ENCODE measurements at places on chromosomes 5 and 9. TPM values are rescaled to one million over a fixed set of nuclear protein-coding genes. Genes with fewer than 3 reads are reported as not detected.

- peak overlapping the region; percentile 62 for H3K27ac ChIP-seq
- H3K4me3 ChIP-seq, result no peak overlapping the region
- peaks cover 38% of the 10 kb centered on the region for H3K36me3 ChIP-seq
- DNase-seq, result peak; percentile 19
These were observed 23.2 kb downstream of the RETREG1 start for GRCh38 chr5:16593628-16594027.

DNA sequence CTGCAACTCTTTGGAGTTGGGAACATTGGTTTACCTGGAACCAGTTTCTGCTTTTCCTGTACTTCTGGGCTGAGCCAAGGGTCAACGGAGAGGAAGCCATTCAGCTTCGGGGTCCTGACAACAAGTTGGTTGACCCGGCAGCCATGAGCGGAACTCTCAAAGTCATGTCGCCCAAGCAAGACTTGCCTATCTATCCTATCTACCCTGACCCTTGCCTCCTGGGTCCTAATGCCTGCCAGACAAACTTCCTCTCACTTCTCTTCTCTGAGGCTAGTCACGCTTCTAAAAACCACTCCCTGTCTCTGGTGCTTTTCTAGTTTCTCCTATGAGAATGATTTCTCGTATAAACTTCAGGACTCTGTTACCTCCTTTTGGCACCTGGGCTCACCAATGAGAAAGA, 44.7 kb upstream of the CRHBP start:
- H3K27ac ChIP-seq, result no peak overlapping the region
- H3K36me3 ChIP-seq, result no peaks in the 10 kb centered on the region
- H3K4me1 ChIP-seq, result no peaks in the 10 kb centered on the region
- no peak overlapping the region for H3K4me3 ChIP-seq
- H3K27me3 ChIP-seq, result no peaks in the 10 kb centered on the region

- H3K4me3 ChIP-seq, result no peak overlapping the region
- DNase-seq, result no peak
- no peaks in the 10 kb centered on the region for H3K36me3 ChIP-seq
- H3K4me1 ChIP-seq, result no peaks in the 10 kb centered on the region
- no peak overlapping the region for H3K27ac ChIP-seq
These were observed 48.7 kb upstream of the ORM1 start for GRCh38 chr9:114274217-114274616.

GRCh38 chr5:11504065-11504885, 400.0 kb downstream of the CTNND2 start:
- no peaks in the 10 kb centered on the region for H3K4me1 ChIP-seq
- no peak overlapping the region for H3K27ac ChIP-seq
- H3K4me3 ChIP-seq, result no peak overlapping the region
- no peaks in the 10 kb centered on the region for H3K27me3 ChIP-seq
- no peak for DNase-seq

GRCh38 chr5:6504677-6505415, 56.2 kb downstream of the UBE2QL1 start:
- no peak overlapping the region for H3K4me3 ChIP-seq
- no peak overlapping the region for H3K27ac ChIP-seq
- no peaks in the 10 kb centered on the region for H3K36me3 ChIP-seq
- no peak for DNase-seq

DNA sequence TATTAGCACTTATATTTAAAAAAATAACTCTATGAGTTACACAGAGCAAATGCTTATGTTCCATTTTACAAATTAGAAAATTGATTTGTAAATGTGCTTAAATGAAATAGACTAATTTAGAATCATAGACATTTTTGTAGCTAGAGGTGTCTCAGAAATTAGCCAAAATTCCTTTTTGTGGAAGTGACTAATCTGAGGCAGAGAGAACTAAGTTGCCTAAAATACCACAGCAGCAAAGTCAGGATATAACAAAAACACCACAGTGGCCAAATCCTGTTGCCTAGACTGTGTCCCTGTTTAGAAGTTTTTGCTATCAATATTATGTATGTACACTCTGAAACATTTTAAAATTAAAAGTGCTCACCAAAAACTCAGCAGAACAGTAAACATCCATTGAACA, 18.7 kb downstream of the ADAMTSL1 start:
- H3K4me1 ChIP-seq, result no peaks in the 10 kb centered on the region
- no peak overlapping the region for H3K27ac ChIP-seq
- H3K27me3 ChIP-seq, result peaks cover 5% of the 10 kb centered on the region
- no peak for DNase-seq

The ANKRD31 gene
- 0.67 TPM for total RNA-seq
